ENCODE measurements at places on chromosomes 4 and X.
A peak's percentile ranks its signal among the peaks of the same experiment; 100 is the strongest.

DNA sequence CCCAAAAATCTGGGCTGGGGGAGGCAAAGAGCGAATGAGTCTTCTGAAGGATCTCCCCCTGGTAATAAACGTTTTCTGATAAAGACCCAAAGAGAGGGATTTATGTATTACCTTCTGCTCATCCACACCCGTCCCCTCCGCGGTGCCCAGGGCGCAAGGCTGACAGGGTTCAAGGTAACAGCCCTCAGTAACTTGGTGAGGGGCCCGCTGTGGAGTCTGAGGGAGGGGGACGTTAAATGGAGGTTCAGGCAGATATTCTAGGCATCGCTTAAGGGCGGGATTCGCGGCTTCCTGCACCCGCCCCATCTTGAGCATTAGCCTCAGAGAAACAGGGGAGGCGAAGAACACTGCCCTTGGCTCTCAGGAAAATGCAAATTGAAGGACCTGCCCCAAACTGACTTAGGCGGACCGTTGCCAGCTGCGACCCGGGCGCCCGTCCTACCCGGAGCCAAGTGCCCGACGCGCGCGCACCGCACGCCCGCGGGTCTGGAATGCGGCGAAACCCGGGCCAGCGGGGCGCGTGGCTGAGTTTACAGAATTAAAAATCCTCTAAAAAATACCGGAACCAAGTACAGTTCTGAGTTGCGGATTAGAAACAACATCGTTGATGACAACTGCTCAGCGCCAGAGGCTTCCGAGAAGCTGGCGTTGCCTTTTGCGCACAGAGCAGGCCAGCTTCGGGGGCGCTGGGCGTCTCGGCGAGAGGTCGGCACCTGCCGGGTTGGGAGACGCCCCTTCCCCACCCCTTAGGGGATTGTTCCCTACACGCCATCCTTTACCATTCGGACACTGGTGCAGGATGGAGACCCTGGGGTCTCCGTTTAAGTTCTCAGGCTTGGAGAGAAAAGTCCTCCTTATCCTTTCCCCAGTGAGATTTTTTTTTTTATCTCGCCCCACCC is 2.8 kb downstream of the HELT start:
- DNase-seq, result no peak

GRCh38 chr4:19735012-19735411 is 516.7 kb upstream of the SLIT2 start:
- no peak for DNase-seq

DNA sequence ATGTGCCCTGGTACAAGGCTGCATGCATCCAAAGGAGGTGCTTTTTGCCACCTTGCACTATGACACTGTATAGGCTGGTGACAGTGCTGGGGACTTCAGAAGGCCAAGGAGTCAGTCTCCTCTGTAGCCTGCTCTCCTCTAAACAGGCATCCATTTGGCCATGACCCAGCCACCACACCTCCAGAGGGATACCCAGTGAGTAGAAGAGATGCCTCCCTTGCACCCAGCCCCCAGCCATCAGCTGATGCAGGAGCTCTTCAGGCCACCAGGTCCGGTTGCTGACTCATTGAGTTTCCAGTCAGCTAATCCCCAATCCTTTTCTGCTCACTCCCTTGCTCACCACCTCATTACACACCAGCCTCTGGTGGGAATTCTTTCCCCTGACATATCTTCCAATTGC is 99.8 kb downstream of the PJA1 start:
- no peak for DNase-seq

DNA sequence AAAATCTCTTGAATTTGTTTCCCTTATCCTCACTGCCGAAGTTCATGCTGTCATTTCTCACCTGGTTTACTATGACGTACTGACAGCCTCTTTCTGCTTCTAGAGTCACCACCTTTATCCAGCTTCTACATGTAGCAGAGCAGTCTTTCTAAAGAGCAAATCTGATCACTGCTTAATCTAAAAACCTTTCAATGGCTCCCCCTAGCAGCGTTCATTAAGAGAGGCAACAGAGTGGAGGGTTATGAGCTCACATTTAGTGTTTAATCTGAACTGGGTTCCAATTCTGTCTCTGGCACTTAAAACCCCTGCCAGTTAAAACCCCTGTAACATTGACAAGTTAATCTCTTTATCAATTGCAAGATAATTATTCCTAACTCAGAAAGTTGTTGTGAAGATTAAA is 4.4 kb downstream of the RBPJ start:
- DNase-seq, result peak; percentile 9

DNA sequence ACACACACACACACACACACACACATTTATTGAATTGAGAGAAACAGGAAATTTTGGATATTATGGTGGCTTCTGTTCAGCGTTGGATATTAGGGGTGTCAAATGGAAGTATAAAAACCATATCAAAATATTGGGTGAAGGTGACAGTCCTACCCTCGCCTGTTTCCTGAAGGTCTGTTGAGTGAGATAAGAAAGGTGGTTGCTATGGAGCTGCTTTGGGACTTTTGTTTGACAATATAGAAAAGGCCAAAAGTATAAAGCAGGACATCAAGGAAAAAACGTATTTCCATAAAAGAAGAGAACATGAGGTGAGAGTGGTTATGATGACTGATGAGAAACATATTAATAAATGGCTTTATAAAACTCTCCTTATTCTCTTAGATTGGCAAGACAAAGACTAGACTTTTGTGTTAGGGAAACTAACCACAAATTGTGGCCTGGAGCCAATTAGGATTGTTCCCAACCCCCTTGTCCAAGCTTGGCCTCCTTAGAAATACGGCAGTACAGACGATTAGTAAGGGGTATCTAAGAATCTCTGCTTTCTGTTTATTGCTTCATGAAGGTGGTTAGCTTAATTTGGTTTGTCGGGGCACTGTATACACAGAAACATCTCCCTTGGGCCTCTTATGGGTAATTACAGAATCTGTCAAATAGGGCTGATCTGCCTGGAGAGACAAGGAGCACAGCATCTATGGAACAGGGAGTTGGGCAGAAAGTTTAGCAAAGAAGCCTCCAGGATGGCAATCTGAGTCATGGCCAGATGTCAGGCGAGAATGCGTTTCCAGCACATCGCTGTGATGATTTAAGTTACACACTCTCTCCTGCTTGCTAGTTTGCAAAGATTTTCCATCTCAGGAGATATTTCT is 198.0 kb downstream of the CBR4 start:
- no peak for DNase-seq

DNA sequence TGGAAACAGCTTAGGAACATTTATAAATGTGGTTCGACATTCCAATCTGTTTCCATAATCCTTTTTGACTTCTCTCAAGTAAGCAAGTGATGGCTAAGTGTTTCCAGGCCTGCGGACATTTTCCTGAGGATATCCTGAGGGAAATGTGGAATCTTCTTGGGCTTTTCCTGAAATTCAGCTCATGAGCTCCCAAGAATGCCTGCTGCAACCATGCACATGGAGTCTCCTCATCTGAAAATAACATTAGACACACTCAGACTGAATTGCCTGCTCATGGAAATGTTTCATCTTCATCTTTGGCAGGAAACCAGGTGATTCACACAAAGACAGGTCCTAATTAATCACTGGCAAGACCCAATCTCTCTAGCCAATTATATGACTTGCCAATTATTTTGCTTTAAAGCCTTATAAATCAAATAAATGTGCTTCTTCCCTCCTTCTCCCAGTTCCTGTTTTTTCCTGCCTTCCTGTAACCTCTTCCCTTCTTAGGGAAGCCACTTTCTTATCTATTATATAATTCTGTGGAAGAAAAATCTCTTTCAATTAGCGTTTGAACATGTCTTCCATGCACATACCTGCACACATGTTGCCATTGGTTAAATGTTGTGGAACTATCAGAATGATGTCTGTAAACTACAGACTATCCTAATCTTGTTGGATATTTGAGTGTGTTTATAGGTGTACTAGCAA is 104.6 kb upstream of the MXRA5 start:
- no peak for DNase-seq

GRCh38 chr4:171561419-171561818 is 251.8 kb upstream of the GALNTL6 start:
- DNase-seq, result no peak

GRCh38 chr4:137345597-137345996 is 186.7 kb downstream of the PCDH18 start:
- DNase-seq, result no peak

DNA sequence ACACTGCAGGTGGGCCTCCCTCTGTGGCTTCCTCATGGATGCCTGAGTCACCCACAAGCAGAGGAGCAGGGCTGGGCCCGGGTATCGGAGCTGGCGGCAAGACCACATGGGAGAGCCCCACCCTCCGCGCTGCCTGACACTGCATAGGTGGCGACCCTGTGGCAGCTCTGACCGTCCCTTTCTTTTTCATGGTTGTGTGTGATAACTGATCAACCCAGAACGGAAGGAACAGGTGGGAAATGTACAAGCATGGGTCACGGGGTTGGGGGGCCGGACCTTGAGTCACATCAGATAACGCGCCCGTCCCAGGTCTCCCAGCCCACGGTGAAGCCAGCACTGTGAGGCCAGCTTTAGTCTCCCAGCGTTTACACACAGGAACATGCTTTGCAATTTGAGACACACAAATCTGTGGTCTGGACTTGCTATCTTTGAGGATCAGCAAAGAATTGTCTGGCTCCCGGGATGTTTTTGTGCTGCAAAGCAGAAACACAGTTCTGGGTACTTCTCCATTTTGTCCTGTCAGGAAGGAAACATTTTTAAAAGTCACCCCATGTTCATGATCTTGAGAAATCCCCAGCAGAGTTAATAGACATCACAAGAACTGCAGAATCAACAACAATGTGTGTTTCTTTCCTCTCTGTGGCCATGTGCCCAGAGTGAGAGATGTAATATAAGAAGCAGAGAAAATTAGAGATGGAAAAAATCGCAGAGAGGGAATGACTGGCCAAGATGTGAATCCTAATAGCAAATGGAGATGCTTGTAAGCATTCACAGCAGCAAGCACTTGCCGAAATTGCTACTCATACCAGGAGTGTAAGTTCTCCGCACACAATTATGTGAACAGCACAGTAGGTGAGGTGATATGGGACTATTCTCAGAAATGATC is 70.1 kb upstream of the CBR4 start:
- peak; percentile 76 for DNase-seq

DNA sequence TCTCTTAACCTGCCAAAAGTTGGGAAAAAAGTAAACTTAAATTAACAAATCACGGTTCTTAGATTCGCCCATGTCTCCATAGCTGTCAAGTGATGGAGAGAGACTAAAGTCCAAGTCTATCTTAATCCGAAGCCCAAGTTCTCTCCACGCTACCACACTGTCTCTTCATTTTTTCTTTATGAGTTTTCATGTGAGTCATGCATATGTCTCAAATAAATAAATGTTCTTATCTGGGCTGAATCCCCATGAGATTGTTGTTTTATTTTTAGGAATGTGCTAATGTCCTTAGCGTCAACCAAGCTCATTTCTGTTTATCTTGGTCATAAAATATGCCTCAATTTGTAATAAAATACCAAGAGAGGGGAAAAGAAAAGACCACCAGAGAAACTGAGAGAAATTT is 169.3 kb downstream of the RCHY1 start:
- no peak for DNase-seq

- no peak for DNase-seq
Observed at GRCh38 chr4:138181287-138181686, 60.9 kb downstream of the SLC7A11 start.

DNA sequence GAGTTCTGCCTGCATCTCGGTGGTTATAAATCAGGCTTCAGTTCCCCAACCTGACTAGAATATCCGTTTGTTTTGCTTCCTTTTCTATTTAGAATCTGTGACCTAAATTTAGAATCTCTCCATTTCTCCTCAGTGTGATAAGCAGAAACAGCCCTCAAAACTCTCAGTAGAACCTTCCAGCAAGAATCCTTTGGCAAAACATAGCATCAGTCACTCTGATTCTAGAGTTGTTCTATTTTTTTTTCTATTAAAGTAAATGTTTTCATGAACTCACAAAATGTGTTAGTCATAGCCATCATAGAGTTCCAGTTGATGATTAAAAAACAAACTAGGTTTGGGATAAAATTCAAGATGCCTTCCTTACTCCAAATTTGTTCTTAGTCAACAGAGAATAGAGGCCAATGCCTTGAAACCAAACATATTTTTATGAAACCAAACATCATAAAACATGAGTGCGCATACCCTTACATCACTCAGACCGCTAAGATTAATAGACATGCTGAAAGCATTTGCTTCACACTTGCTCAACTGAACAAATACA is 13.2 kb upstream of the C1QTNF7 start:
- no peak for DNase-seq

GRCh38 chrX:69177511-69178162 is 12.4 kb upstream of the PJA1 start:
- DNase-seq, result no peak

GRCh38 chrX:100830143-100830542 is 10.0 kb downstream of the CSTF2 start:
- no peak for DNase-seq

- peak; percentile 43 for DNase-seq
Observed at GRCh38 chrX:136268051-136269048, 17.1 kb upstream of the MAP7D3 start.

DNA sequence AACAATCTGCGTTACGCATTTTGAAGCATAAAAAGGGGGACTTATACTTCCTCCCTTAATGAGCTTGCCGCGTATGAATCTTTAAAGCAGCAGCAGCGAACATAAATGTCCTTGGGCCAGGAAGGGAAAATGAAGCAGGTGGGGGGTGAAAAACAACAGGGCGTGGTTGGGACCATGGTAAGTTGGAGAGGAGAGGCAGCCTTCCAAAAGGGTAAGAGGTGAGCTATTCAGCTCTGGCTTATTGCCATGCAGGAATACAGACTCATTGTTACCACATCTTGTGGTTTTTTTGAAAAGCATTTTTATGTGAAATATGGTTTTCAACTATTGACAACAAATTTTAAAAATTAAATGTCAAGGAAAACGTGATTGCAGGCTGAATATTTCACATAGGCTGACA is 710.7 kb upstream of the FAM241A start:
- DNase-seq, result no peak

- no peak for DNase-seq
Observed at GRCh38 chr4:23441530-23442069, 448.2 kb downstream of the PPARGC1A start.

- no peak for DNase-seq
Observed at GRCh38 chrX:102883491-102883890, 53.6 kb upstream of the RAB40AL start.

GRCh38 chr4:118076958-118077766 is 42.9 kb downstream of the NDST3 start:
- no peak for DNase-seq

DNA sequence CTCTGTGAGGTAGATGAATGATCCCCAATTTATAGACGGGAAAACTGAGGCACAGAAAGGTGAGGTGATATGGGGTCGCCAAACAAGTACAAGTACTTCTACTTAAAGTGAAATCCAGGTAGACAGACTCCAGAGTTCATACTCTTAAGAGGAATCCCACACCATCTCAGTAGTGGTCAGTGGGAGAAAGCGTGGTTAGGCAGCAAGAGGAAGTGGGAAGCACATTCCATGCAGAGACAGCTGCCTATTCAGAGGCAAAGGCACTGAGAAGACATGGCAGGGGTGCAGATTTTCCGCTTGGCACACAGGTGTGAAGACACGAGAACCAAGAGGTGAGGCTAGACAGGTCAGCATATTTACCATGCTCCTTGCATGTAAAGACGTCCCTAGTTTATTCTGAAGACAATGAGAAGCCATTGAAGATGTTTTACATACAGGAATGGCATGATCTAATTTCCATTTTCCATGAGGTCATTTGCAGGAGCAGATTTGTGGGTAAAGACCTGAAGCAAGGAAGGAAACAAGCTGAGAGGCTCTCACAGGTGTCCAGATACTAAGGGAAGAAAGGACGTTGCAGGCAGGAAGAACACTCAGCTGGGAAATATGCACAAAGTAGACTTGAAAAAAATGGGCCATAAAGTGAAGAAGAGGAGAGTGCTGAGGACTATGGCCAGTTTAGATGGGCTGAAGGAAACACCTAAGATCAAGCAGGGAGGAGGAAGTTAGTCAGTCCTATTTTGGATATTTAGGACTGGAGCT is 17.3 kb upstream of the CLNK start:
- DNase-seq, result no peak

- no peak for DNase-seq
Observed at GRCh38 chr4:137659431-137659830, 127.1 kb upstream of the PCDH18 start.

All from Calu3 (cell line).